ENCODE measurements at places on chromosomes 5 and 9. TPM values are rescaled to one million over a fixed set of nuclear protein-coding genes. Genes with fewer than 3 reads are reported as not detected.

The HCN1 gene
- total RNA-seq: 5.6 TPM

GRCh38 chr5:173412566-173412965, 84.4 kb upstream of the STC2 start:
- no peak for DNase-seq

The INSYN2B gene
- total RNA-seq: 0.29 TPM

DNA sequence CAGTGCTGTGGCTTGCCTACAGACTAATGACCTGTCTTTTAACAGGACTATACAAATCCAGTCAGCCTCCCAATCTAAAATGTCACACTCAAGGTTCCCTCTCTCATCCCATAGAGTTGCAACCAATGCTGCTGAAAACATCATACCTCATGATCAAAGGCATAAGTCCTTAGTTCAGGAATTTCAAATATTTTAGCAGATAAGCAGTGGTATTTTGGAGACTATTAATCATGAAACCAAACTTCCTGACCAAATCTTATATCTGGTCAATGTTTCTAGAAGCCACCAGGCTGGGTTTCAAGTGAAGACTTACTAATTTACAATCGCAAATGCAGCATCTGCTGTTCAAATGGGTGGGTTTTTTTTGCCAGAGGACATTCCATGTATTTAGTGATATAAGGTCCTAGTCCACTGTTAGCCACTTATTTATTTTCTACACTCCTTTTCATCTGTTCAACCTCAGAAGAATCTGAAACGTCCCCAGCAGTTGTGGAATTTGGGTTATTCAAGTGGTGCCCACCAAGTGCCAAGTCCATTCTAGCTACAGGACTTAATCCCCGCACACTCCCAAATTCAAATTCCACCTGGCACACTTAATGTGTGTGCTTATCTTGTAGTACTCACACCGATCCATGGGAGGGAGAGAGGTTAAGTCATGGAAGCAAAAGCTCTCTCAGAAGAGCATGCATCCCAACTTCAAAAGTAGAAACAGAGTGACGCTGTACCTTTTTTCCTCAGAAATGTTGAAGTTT, 5.8 kb downstream of the TAS2R1 start:
- DNase-seq: no peak

DNA sequence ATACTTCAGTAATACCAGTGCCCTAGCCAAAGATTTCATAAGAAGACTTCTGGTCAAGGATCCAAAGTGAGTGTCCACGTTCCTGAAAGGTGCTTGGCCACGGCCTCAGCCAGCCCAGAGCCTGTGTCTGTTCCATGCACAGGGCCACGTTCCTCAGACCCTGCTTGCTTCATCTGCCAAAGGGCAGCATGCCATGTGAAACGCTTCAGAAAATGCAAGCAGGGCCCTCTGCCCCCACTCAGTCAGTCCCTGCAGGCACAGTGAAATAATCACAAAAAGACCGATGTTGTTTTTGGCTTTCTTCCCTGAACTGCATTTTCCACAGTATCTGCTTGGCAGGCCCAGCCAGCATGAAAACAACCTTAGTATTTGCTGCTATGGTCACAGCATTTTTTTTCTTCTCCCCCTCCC, 85.5 kb upstream of the CTSL start:
- peak; percentile 58 for DNase-seq

- peak; percentile 72 for DNase-seq
Observed at GRCh38 chr9:38088006-38088925, 19.2 kb upstream of the SHB start.
